ENCODE measurements at places on chromosomes 4 and X.

DNA sequence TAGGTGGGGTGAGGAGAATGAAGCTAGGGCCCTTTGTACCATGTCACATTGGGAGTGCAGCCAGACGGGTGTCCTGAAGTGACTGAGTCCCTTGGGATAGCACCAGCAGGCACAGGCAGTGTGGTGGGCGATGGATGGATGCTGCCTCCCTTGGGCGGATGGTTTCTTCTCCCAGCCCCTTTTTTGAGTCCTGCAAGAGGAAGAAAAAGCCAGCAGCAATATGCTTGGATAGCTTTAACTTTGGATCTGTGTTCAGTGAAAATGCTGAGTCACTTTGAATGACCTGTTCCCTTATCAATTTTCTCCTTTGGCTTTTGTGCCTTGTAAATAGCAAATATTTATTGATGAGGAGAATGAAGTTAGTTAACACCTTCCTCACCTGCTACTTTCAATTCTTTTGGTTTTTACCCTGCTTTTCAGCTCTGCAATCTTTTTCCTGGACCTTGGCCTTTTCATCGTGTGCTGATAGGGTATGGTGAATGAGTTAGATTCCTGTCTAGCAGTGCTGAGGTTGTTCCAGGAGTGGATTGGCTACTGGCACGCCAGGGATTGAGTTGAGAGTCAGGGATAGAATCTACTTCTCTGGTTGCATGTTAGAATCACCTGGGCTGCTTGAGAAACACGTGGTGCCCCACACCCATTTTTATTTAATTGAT, 10.2 kb downstream of the DCUN1D4 start:
- DNase-seq = no peak

DNA sequence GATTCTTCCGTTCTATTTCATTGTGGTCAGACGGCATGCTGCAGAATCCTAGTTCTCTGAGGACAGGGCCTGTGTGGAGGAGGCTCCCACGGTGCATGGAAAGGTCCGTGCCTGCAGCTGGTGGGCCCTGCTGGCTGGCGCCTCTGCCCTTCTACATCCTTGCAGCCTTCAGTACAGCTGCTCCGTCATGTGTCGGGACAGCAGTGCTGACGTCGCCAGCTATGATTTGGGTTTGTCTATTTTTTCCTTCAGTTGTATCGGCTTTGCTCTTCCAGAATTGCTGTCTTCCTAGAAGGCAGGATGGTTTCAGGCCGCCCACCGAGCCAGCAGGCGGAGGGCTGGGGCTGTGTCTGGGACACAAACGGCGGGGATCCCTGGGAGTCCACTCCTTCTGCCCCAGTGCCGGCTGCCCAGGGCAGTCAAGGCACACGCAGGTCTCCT, 32.1 kb upstream of the CPLX1 start:
- no peak for DNase-seq

DNA sequence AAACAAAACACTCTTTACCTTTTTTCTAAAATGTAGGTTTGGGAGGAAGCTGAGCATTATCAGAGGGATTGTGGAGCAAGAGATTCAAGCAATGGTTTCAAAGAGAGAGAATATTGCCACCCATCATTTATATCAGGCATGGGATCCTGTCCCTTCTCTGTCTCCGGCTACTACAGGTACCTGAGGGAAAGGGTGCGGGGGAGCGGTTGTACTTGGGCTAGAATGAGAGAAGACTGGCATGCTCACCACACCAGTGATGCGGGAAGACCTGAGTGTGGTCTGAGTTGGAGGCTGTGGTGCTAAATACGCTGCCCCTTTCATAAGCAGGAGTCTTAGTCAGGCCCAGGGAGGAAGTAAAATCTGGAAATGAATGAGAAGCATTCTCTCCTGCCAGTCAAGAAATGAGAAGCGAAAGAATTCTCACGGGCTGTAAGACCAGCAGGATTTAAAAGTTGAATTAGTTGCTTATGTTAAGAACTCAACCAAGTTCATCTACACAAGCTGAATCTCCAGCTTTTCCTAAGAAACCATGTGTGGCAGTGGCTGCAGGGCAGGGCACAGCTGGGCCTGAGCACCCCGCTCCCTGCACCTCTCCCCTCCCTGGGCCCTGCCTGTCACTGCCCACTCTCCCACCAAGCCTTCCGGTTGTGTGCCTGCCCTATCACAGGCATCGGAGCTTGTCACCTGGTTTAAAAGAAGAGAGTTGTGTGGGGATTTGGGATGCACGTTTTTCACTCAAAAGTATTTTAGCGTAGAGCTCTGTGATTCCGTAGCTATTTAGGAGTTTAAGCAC, 24.8 kb upstream of the MSANTD1 start:
- DNase-seq = no peak

DNA sequence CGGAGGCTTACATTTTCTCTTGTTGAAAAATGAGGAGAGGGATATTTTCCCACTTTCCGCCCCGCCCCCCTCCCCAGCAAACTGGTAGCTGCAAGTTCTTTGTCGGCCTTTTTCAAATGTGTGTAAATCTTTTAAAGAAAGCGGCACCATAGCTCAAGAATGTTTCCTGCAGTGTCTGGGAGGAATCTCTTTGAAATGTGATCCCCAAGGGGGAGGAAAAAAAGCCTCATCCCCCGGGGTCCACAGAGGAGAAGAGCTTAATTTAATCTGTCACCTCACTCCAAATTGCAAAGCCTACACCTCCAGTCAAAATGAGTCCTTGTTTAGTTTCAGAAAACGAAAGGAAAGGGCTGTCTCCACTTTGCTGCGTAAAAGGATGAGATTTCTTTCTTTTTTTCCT, 34.8 kb downstream of the ASMT start:
- DNase-seq = no peak

- DNase-seq = no peak
Observed at GRCh38 chr4:155599085-155599484, 67.6 kb upstream of the GUCY1A1 start.

GRCh38 chr4:53371843-53372521, 5.5 kb upstream of the FIP1L1 start:
- no peak for DNase-seq

GRCh38 chr4:12791536-12791935, 692.6 kb downstream of the RAB28 start:
- DNase-seq = no peak

- DNase-seq = no peak
Observed at GRCh38 chrX:27883468-27884092, 75.8 kb downstream of the MAGEB10 start.

DNA sequence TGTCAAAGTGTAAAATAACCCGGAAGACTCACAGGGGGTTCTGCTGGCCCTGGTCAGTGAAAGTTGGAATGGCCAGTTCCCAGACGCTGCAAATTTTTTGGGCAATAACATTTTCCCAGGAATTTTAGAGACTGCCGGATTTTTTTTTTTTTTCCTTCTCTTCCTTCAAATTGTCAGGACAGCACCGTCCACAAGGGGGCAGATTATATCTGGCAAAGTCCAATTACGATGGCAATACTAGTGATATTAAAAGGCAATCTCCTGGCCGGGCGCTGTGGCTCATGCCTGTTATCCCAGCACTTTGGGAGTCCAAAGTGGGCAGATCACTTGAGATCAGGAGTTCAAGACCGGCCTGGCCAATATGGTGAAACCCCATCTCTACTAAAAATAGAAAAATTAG, 20.5 kb downstream of the SLC25A5 start:
- no peak for DNase-seq

- DNase-seq = no peak
Observed at GRCh38 chr4:53816561-53816960, 225.3 kb upstream of the LNX1 start.

DNA sequence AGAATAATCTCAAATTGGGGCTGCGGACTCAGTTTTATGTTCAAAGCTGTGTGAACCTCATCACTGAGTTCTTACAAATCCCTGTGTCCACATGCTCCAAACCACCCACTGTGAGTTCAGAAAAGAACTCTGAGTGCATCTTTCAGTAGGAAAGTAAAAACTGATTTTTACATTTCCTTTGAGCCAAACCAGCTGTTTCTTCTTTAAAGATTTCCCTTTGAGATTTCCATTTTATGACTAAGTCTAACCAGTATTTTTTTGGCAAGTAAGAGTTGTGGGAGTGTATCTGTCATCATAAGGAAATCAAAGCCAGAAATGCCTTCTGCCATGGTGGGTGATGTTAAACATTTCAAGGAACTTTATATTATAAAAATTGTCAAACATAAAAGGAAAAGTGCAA, 100.0 kb downstream of the TET2 start:
- no peak for DNase-seq

DNA sequence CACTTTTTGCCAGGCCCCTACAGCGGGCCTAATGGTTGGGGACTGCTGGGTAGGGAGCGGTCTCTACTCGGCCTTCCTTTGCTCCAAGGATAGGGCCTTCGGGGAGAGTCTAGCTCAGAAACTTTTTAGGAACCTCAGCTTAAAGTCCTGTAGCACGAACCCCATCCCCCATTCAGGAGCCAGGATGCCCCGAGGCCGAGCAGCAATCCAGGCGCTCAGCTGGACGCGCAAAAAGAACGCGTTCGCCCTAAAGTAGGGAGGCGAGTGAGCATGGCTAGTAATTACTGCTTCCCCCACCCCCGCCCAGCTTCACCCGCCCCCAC, 9.7 kb downstream of the POU4F2 start:
- DNase-seq = no peak

DNA sequence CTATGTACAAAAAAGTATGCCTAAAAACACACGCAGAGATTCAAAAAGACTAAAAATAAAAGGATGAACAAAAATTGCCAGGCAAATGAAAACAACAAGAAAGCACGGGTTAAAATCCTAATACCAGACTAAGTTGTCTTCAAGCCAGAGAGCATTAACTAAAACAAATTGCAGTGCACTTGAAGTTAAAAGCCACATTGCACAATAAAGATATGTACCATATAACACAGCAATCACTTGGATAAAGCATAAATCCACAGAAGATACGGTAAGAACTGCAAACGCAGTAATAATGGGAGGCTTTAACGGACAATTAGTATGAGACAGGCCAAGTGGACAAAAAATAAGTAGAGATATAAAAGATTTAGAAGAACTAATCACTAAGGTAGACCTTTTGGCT, 14.9 kb downstream of the CCDC158 start:
- DNase-seq = no peak

- DNase-seq = no peak
Observed at GRCh38 chr4:84324303-84325245, 174.5 kb downstream of the NKX6-1 start.

DNA sequence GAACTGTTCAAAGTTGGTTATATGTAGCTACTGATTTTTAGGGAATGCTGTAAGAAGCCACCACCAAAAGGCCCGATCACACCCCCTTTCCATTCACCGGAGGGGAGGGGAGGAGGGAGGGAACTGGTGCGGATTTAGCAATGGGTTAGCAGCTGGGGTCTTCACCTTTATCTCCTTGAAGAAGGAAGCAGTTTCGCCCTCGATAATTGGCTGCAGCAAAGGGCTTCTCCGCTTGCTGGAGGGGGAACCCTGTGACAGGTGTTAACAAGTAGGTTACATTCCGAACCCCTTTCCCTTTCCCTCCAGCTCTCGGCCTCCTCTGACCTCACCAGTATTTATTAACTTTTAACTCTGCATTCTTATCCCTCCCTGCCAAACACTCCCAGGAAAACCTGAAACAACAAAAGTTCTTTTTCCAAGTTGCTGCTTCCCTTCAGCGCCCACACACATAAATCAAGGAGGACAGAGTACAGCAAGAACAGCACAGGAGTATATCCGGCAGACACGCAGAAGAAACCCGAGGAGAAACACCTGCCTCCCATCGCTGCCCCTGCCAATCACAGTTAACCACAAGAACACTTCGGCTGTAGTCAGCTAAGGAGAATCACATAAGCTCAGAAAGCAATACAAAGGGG, 39.8 kb upstream of the NAP1L5 start:
- no peak for DNase-seq

GRCh38 chr4:162891788-162892707, 274.6 kb downstream of the NAF1 start:
- DNase-seq = no peak

DNA sequence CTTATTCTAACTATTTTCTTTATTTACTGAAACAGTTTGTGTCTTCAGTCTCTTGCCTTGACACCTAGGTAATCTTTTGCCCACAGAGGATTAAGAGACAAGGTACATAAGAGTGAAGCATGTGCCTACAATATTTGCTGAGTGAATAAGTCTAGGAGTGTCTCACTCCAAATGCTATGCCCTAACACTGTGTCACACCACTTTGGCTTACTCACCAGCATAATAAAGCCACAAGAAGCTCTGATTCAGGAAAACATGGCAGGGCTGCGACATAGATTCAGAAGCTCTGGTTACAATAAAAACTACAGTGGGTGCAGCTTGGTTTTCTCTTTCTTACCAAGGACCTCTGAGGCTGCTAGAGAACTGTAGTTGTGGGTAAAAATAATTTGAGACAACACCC, 127.1 kb downstream of the RBM46 start:
- no peak for DNase-seq

DNA sequence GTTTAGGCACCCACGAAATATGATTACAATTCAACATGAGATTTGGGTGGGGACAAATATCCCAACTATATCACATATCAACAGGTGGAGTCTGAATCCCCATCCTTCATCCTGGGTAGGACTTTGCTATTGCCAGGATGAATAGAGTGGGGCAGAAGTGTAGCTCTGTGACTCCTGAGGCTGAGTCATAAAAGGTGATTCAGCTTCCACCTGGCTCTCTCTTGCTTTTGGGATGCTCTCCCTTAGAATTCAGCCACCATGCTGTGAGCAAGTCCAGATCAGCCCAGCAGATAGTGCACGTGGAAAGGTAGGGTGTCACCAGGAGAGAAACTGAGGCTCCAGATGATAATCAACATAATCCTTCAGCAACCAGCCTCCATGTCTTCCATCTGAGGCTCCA, 193.8 kb upstream of the BCOR start:
- DNase-seq = no peak

DNA sequence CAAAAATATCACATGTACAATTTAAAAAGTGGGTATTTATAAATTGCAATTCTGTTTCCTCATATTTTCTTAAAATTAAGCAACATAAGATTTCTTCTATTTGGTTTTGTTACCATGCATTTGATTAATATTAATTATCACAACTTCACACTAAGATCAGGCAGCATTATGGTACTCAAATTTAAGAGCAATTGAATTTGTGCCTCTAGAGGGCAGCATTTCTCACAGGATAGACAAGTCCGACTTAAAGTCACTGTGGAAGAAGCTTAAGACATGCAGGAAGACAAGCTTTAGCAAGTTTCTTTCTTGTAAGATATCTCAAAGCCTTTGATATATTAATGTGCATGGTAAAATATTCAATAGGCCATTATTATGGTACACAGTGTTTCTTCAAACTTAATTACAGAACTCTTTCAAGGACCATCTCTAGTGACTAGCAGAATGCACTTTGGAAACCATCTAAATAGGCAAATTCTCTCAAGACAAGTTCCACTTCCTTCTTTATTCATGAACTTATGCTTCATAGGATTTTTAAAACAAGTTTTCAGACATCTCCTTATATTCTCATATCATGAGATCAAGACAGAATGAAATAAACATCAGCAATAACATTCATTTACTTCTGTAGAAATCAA, 35.0 kb downstream of the FBXW7 start:
- peak; percentile 41 for DNase-seq

Data from activated naive CD8-positive, alpha-beta T cell treated with anti-CD3 and anti-CD28 coated beads, Interleukin-2, amount 50 U/mL, for 16 hours (primary cell).